IPS DF 6.9 (cell line): ENCODE measurements at places on chromosomes 2 and 18.

GRCh38 chr2:36214691-36215090 lies 140.9 kb upstream of the CRIM1 start:
- H3K4me3 ChIP-seq: no peak overlapping the region
- DNase-seq: no peak
- no peaks in the 10 kb centered on the region for H3K4me1 ChIP-seq
- no peaks in the 10 kb centered on the region for H3K27me3 ChIP-seq
- no peak overlapping the region for H3K27ac ChIP-seq

DNA sequence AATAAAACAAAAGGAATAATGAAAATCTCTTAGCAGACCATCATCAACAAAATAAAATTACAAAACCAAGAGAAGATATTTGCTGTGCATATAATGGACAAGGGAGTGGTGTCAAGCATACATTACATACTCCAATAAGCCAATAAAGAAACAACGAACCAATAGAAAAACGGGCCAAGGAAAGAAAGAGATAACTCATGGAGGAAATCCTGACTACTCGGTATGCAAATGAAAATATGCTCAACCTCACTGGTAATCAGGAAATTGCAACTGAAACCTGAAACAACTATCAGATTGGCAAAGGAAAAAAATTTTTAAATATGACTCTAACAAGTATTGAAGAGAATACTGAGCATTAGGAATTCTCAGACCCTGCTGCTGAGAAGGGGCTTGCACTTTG lies 84.7 kb downstream of the BCL2 start:
- peaks cover 5% of the 10 kb centered on the region; the same call in 1 of the 2 replicates for H3K4me1 ChIP-seq
- no peaks in the 10 kb centered on the region for H3K36me3 ChIP-seq
- no peak overlapping the region for H3K4me3 ChIP-seq
- H3K27ac ChIP-seq: no peak overlapping the region
- H3K27me3 ChIP-seq: no peaks in the 10 kb centered on the region

DNA sequence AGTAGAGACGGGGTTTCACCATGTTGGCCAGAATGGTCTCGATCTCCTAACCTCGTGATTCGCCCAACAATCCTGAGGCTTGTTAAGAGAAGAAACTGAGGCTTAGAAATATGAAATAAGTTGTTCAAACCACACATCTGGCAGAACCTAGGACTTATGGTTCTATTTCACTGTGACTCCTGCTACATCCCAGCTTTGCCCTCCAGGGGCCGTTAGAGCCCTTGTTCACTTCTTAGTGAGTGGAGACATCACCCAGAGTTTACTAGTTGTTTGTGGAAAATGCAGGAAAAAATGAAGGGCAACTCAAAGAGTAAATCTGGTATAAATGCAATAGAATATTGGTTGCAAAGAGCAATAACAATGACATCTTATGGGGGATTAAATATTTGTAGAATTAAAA lies 43.9 kb downstream of the MARCHF4 start:
- no peak for DNase-seq
- H3K27me3 ChIP-seq: no peaks in the 10 kb centered on the region
- no peaks in the 10 kb centered on the region for H3K4me1 ChIP-seq
- no peak overlapping the region for H3K27ac ChIP-seq

DNA sequence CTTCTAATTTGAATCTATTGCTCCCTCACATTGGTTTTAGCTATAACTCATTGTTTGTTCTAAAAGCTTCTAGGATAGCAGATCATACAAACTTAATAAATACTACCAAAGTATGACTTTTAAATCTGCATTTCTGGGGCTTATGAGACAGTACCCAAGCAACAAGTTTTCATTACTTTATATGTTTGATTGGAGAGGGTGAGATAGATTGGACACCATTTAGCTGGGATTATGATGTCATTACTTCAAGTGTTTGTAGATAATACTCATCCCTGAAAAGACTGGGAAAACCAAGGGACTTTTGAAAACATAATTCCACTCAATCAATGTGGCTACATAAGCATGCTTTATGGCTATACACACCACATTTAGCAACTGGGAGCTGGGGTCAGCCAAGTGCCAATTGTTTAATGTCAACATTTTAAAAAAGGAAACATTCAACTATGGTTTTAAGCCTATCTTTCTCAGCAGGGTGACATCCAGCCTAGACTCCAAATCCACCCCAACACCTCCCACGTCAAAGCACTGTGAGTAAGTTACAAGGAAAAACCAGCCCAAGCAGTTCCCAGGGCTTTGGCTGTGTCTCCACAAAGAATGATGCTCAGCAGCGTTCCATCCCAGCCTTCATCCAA lies 119.9 kb downstream of the ETAA1 start:
- no peak for DNase-seq
- no peaks in the 10 kb centered on the region for H3K4me1 ChIP-seq
- no peak overlapping the region for H3K27ac ChIP-seq
- no peak overlapping the region for H3K4me3 ChIP-seq

DNA sequence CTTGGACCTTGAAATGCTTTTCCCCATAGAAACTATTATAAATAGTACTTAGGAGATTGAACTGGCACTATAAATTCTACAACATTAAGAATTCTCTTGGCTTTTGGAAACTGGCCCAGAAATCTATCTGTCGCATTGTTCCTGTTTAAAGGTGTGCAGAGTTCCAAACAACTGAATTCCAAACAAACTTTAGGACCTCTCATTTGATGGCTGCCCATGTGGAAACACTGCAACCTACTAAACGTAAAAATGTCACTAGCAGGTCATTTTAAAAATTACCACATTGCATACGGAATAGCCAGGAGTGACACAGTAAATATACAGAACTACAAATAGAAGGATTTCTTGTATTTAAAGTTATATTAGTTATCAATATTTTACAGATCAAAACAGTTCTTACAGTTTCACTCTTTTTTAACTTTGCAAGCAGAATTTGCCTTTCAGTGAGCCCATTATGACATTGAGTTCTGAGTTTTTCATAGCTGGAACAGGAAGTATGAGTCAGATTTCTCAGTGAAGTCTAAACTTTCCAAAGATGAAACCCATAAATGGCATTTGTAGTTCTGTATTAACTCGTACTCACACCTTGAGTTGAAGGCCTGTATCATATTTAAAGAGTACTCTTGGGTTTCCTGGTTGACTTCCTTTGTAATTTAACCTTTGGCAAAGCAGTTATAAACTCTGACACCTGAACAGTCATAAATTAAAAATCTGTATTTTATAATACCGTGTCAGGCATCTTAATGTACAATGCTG lies 142.3 kb upstream of the BOD1L2 start:
- no peaks in the 10 kb centered on the region for H3K27me3 ChIP-seq
- H3K27ac ChIP-seq: no peak overlapping the region
- H3K4me3 ChIP-seq: no peak overlapping the region

GRCh38 chr2:226080334-226080733 lies 680.8 kb downstream of the NYAP2 start:
- no peaks in the 10 kb centered on the region for H3K36me3 ChIP-seq
- no peaks in the 10 kb centered on the region for H3K27me3 ChIP-seq
- DNase-seq: no peak
- H3K27ac ChIP-seq: no peak overlapping the region
- H3K4me1 ChIP-seq: no peaks in the 10 kb centered on the region

GRCh38 chr2:170971071-170971470 lies 42.0 kb downstream of the GORASP2 start:
- peaks cover 3% of the 10 kb centered on the region; the same call in 1 of the 2 replicates for H3K4me1 ChIP-seq
- H3K27me3 ChIP-seq: no peaks in the 10 kb centered on the region
- H3K27ac ChIP-seq: no peak overlapping the region
- no peak overlapping the region for H3K4me3 ChIP-seq
- H3K36me3 ChIP-seq: peaks cover 7% of the 10 kb centered on the region; the same call in 1 of the 2 replicates

GRCh38 chr2:47127862-47128543 lies 27.1 kb downstream of the STPG4 start:
- no peaks in the 10 kb centered on the region for H3K36me3 ChIP-seq
- no peaks in the 10 kb centered on the region for H3K27me3 ChIP-seq
- DNase-seq: no peak
- H3K27ac ChIP-seq: no peak overlapping the region
- peaks cover 5% of the 10 kb centered on the region; the same call in 1 of the 2 replicates for H3K4me1 ChIP-seq

DNA sequence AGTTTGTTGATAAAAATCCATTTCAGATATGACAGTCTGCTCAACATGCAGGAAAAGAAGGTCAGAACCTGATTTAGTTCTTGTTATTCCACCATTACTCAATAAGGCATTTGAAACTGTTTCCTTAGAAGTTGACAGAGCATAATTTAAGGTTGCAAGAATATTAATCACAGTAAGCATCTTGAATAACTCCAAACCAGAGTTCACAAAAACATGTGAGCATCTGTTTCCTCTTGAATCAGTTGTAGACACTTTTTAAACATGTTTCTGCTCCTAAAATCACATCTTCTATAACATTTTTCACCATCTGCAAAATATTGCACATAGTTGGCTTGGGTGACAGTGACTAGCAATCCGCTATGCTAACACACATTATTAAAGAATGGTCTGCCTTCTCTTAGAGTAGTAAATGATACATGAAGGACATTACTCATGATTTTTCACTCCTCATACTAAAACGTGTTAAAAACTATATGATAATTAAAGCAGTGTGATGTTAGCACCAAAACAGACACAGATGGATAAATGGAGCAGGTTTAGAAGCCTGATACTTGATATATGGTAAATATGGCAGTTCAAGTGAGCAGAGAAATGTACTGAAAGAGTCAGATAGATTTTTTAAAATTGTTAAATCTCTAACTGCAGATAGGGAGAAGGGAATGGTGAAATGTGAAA lies 30.3 kb downstream of the AKAIN1 start:
- DNase-seq: no peak
- H3K27me3 ChIP-seq: no peaks in the 10 kb centered on the region
- no peak overlapping the region for H3K4me3 ChIP-seq
- no peak overlapping the region for H3K27ac ChIP-seq
- no peaks in the 10 kb centered on the region for H3K36me3 ChIP-seq

DNA sequence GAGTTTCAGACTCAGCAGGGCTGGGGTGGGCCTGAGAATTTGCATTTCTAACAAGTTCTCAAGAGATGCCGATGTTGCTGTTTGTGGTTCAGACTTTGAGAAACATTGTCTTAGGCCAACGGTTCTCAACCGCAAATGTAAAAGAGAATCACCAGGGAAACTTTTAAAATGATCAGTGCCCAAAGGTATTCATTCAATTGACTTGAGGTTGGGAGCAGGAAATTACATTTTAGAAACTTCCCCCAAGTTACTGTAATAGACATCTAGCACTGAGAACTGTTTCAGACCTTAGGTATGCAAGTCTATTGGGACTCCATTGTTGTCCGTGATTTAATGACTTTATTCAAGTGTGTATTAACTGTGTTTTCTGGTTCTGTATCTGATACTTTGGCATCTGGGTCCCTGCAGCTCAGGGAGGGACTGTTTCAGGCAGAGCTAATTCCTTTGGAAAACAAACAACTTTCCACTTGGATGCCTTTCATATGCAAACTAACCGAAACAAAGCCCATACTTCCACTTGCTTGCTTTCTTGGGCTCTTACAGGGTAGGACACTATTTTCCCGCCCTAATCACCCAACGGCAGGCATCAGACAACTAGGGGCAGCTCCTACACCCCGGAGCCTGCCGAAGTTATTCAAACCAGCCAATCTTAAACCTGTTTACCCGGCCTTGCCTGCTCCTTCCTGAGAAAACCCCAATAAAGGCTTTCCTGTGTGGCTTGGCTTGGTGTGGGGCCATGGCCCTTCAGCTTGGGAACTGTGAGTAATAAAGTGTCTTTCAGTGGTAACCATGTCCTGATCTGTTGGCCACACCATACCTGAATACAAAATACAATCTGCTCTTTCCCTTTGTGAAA lies 97.6 kb downstream of the POLE4 start:
- H3K27me3 ChIP-seq: no peaks in the 10 kb centered on the region
- H3K27ac ChIP-seq: no peak overlapping the region
- H3K4me3 ChIP-seq: no peak overlapping the region
- H3K36me3 ChIP-seq: no peaks in the 10 kb centered on the region
- peaks cover 8% of the 10 kb centered on the region; the same call in 1 of the 2 replicates for H3K4me1 ChIP-seq
- DNase-seq: peak; percentile 77

DNA sequence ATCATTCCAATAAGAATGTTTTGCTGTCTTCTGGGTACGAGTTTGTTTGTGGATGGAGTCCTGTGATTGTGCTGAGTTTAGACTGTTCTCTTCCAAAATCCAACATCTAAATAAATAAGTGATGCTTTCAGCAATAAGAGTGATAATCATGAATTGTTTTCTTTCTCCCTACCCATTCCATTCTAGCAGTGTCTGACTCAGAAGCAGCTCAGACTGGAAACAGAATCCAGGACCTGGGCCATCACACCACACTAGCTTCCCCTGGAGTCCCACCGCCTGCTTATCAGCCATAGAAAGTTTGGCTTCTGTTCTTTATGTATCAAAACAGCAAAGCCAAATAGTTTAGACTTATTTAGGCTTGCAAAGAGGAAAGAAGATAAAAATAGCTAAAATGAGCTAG lies 76.4 kb upstream of the CNGA3 start:
- no peak for DNase-seq
- no peaks in the 10 kb centered on the region for H3K27me3 ChIP-seq
- H3K27ac ChIP-seq: no peak overlapping the region

DNA sequence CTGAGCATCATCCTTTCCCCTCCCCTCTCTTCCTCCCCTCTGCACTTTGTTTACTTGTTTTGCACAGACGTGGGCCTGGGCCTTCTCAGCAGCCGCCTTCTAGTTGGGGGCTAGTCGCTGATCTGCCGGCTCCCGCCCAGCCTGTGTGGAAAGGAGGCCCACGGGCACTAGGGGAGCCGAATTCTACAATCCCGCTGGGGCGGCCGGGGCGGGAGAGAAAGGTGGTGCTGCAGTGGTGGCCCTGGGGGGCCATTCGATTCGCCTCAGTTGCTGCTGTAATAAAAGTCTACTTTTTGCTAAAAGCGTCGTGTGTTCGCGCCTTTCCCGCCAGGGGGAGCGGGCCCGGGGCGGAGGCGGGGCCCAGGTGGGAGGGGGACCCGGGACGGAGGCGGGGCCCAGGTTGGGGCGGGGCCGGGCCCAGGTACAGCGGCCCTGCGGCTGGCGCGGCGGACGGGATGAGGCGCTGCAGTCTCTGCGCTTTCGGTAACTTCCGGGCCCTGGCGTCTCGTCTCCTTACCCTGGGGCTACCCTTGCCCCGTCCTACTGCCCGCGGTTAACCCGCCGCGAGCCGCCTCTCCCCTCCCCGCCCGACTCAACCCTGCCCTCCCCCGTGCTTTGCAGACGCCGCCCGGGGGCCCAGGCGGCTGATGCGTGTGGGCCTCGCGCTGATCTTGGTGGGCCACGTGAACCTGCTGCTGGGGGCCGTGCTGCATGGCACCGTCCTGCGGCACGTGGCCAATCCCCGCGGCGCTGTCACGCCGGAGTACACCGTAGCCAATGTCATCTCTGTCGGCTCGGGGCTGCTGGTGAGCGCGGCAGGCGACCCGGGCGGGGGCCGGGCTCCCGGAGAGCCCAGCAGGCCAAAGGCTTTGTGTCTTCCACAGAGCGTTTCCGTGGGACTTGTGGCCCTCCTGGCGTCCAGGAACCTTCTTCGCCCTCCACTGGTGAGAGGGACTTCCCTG lies at the start of gene KRTCAP3:
Gene KRTCAP3, plus strand, starts transcription at position 424 of the 962 bp plus-strand sequence. Its CDS starts 32 bp downstream, at position 456.
- DNase-seq: peak; percentile 54
- 0 out of 2 replicates have a peak, but pooled peaks cover 2% of the 10 kb centered on the region for H3K4me1 ChIP-seq
- H3K27ac ChIP-seq: no peak within 1 kb of the TSS
- H3K4me3 ChIP-seq: peak within 1 kb of the TSS; percentile 50

- no peaks in the 10 kb centered on the region for H3K36me3 ChIP-seq
- no peak for DNase-seq
- no peak overlapping the region for H3K27ac ChIP-seq
Observed at GRCh38 chr2:71697106-71698004, 244.0 kb downstream of the DYSF start.

- DNase-seq: no peak
- H3K27ac ChIP-seq: no peak overlapping the region
- no peak overlapping the region for H3K4me3 ChIP-seq
- H3K36me3 ChIP-seq: no peaks in the 10 kb centered on the region
- H3K27me3 ChIP-seq: no peaks in the 10 kb centered on the region
- H3K4me1 ChIP-seq: no peaks in the 10 kb centered on the region
Observed at GRCh38 chr2:33160191-33160590, 213.4 kb downstream of the LTBP1 start.
